DMS79 treated with DMSO at 0.1 percent for 48 hours (cell line): ENCODE measurements at places on chromosomes 2 and 18.

GRCh38 chr2:209772290-209772685, 656 bp downstream of the UNC80 start:
- peak; percentile 75 for DNase-seq

DNA sequence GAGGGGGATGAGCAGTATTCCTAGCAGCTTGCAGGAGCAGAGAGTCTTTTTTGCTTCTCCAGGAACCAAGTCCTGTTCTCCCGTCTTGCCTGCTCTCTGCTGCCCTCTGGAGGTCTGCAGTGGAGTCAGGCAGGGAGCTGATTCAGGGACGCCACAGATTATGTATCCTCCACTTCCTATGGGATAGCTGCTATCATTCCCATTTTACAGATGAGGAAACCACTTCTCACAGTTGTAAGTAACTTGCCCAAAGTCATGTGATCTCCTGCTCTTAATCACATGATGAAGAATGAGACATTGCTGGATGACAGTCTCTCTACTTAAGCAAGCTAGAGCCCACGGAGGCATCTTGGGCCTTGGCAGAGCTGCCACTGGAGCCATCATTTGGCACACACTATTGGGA, 8.3 kb downstream of the SLC4A5 start:
- DNase-seq = peak; percentile 57

DNA sequence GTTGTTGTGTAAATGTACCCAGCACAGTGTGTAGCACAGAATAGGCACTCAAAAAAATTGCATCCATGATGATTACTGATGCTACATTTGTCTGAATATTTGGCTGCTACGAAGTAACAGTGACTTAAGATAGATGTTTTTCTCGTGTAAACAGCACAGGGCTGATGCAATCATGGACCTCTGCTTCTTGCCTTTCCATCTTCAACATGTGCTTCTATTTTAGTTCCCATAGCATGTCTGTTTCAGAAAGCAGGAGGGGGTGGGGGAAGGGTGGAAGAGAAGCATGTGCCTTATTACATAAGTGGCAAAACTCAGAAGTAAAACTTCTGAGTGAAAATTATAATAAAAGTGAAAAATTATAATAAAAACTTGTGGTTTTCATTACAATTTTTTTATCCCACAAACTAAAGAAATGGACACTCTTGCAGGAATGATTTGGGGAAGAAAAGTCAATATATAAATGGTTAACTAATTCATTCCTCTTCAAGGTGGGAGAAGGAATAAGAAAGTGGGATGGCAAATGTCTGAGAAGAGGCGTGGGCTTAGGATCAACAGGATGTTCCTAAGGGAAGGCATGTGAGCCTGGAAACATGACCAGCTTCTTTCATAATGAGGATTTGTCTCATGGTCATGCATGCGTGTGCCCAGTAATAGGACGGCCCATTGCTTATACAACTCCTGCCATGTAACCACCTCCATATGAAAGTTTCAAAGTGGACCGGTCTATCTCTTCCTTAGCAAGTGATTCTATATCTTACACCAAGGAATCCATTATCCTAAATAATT, 27.2 kb downstream of the CCBE1 start:
- DNase-seq = no peak

- no peak for DNase-seq
These were observed 375.0 kb upstream of the ZEB2 start for GRCh38 chr2:144894612-144895599.

DNA sequence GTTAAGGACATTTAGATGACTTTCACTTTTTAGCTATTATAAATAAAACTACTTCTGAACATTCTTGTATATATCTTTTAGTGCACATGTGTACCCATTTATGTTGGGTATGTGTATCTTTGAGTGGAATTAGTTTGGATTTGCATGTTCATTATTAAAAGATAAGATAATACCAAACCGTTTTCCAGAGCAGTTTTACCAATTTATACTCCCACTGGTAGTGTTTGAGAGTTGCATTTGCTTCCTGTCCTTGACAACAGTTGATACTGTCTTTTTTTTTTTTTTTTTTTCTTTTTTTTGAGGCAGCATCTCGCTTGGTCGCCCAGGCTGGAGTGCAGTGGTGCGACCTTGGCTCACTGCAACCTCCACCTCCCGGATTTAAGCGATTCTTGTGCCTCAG, 23.3 kb downstream of the SLC30A6 start:
- DNase-seq = no peak
